ENCODE measurements at places on chromosomes 2 and 18.

GRCh38 chr2:197209742-197210408 is 100.7 kb downstream of the ANKRD44 start:
- DNase-seq: no peak

- no peak for DNase-seq
Observed at GRCh38 chr2:152506843-152507242, 171.9 kb downstream of the FMNL2 start.

GRCh38 chr2:181678861-181679543 is 1.3 kb downstream of the NEUROD1 start:
- DNase-seq: no peak

- no peak for DNase-seq
Observed at GRCh38 chr2:7209757-7210555, 292.7 kb downstream of the RNF144A start.

DNA sequence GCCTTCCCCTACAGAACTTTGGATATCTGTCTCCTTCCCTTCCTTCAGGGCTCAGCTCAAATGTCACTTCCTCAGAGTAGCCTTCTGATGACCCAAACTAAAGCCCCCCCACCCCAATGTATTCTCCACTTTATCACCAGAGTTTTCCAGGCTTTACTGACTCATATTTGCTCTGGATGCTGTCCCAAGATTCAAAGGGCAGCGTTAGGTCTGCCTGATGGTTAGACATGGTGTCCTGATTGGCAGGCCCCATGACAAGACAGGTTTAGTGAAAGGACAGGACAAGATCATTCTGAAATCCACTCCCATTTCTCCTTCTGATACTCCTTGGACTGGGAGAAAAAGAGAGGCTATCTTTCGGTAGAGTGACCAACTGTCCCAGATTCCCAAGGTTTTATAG is 22.6 kb upstream of the RPIA start:
- DNase-seq: no peak

DNA sequence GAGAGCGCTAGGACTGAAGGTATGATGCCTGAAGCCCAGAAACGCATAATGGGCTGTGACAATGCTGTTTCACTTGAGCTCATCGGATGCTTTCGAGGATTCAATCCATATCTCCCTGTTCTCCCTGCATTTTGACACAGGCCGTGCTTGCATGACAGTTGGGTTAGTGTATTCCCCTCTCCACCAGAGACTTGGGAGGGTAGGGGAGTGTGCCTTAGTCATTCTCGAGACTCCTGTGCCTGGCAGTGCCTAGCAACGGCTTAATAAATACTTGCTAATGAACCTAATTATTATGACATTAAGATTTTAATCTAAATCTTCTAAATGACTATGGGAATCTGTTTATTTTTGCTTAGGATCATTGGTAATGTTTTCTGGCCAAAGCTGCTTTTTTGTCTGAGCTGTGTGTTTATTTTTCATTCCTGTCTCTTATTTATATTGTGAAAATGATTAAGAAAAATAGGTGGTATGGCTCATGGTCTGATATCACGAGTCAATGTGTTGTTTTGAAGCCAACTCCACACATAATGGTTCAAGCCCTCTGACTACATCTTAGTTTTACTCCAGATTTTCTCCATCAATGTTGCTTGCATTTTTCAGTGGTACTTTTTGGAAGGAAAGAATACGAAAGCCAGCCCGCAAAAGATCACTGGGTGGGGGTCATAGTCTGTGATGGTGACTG is 61.3 kb downstream of the NEDD4L start:
- no peak for DNase-seq

GRCh38 chr2:193935114-193935513 is 1721.9 kb upstream of the SLC39A10 start:
- no peak for DNase-seq

DNA sequence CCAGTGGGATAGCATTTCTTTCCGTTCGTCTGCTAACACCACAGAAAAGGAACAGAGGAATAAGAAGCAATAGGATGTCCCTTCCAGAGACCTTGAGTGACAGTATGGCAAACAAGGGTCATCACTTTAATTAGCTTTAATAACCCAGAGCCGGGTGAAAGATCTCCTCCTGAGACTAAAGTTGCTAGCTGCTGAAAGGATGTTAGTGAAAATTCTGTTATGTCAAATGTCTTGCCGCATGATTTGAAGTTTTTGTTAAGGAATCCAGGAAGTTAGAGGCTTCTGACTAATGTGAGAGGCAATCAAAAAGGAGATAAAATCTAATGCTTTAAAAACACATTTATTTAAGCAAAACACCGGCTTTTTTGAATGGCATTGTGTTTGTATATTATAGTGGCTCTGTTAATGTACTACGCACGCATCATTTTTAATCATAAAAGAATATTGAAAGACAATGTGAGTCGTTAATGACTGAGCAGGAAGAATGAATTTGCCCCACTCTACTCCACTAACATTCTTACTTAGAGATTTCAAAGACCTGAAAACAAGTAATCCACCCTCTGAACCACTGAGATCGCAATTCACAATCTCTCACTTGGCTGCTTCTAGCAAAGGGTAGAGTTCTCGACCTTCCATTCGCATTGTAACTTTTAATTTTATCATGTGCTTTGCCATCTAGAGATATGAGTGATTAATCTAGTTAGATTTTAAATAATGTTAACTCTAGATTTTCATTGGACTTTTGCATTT is 536.6 kb downstream of the LRRTM4 start:
- DNase-seq: no peak

DNA sequence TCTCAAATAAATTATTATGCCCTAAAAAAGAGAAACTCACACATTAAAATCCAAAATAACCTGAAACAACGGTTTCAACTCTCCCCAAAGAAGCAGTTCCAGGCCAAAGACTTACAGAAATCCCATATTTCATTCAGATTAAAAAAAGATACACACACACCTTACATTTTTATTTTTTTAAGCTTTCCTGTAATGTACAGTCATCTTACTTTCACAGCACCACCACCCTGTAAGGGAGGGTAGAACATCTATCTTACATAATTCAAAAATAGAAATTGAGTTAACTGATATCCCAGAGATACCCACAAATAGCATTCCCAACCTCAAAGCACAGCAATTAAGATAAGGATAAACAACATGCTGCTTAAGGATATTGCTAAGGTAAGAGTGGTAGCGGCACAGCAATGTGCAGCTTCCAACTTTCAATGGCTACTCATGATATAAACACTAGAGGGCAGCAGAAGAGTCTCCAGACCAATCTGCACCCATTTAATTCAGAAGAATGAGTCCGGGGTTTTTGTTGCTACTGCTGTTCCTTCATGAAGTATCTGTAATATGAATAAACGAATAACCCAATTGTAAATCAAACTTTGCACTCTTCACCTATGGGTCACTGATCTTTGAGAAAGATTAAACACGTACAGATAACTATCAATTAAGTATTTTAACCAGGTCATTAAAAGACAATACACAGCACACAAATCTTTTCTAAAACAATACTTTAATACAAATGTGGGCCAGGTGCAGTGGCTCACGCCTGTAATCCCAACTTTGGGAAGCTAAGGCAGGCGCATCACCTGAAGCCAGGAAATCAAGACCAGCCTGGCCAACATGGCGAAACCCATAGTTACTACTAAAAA is 11.3 kb downstream of the GFPT1 start:
- DNase-seq: peak; percentile 29

GRCh38 chr18:62952807-62953206 is 237.5 kb downstream of the PHLPP1 start:
- no peak for DNase-seq

DNA sequence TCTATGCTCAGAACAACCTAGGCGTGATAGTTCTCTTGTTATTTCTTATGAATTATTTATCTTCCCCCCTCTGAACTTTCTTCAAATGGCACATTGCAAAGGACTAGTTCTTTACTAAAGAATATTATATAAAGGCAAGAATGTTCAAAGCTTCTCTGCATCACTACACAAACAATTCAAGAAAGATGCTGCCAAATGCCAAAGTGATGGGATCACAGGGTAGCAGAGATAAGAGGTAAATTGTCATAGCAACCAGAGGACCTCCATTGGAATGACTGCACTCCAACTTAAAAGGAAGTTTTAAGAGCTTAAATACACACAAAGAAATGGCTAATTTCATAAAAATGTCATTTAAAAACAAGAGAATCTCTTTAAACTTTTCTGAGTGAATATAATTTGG is 72.8 kb downstream of the AQP4 start:
- DNase-seq: no peak

DNA sequence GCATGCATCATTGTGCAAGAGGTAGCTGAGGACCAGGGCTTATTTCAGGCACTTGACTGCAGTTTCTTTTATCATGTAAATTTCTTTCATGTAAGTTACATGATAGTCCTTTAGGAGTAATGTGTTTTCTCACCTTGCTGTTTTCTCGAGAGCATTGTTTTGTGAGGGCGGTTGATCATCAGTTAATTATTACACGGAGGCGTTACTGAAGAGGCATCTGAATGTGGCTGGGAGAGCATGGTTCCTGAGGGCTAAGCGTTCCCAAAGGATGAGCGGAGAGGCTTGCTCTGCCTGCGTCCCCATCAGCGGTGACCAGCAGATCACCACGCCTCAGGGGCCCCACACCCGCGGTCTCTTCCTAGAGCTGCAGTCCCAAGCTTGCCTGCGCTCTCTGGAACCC is 156.1 kb upstream of the NFATC1 start:
- DNase-seq: peak; percentile 27

GRCh38 chr2:151150331-151151320 is 111.0 kb downstream of the RBM43 start:
- no peak for DNase-seq

DNA sequence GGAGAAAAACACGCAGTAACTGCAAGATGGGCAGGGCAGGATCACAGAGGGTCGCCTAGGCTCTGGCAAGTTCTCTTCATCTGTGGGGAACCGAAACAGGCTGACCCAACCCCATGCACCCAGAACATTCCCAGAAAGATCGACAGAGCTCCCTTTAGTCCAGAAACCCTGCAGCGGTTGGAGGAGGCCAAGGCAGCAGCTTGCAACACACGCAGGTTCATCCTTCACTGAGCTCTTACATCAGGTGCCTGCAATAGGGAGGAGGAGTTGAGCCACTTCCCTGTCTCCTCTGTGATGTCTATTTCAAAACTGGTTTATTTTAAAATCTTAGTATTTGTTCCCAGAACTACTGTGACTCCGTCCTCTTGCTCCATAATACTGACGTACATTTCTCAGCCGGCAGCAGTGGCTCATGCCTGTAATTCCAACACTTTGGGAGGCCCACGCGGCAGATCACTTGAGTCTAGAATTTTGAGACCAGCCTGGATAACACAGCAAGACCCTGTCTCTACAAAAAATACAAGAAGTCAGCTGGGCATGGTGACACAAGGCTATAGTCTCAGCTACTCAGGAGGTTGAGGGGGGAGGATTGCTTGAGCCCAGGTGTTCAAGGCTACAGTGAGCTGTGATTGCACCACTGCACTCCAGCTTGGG is 11.5 kb upstream of the SLC11A1 start:
- DNase-seq: no peak

- no peak for DNase-seq
Observed at GRCh38 chr18:37564711-37565100, 892 bp downstream of the CELF4 start.

DNA sequence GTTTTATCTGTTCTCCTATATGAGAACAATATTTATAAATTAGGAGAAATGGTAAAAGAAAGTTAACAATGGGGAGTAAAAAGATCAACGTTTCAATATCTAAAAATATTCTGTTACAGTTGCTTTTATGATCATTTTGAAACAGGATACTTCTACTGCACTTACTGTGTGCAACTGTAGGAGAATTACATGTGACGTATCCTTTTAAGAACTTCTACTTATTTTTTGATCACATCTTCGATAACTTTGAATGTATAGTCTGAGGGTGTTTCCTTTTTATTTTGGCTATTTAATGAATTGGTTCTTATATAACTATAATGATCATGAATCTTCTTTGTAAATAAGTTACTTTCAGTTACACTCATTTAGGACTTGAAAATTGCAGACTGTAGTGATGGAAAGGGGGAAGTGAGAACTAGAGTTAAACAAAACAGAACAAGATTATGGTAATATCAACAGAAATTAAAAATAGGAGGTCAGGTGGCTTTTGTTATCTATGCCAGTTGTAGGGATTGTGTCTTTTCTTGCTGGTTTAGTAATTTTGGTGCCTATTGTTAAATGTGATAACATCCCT is 109.9 kb downstream of the MSTN start:
- no peak for DNase-seq

GRCh38 chr2:224769489-224769888 is 53.3 kb upstream of the CCDC195 start:
- no peak for DNase-seq
